Caki2 (cell line): ENCODE measurements at places on chromosomes 6 and 20. TPM values are rescaled to one million over a fixed set of nuclear protein-coding genes. Genes with fewer than 3 reads are reported as not detected.

The TMEM200A gene
- not detected in 2 replicates for total RNA-seq

The TRIM26 gene
- 46.4 and 73.6 TPM in 2 replicates for total RNA-seq

The PSMB8 gene
- 267 and 291 TPM in 2 replicates for total RNA-seq

The LTA gene
- not detected in 2 replicates for total RNA-seq

DNA sequence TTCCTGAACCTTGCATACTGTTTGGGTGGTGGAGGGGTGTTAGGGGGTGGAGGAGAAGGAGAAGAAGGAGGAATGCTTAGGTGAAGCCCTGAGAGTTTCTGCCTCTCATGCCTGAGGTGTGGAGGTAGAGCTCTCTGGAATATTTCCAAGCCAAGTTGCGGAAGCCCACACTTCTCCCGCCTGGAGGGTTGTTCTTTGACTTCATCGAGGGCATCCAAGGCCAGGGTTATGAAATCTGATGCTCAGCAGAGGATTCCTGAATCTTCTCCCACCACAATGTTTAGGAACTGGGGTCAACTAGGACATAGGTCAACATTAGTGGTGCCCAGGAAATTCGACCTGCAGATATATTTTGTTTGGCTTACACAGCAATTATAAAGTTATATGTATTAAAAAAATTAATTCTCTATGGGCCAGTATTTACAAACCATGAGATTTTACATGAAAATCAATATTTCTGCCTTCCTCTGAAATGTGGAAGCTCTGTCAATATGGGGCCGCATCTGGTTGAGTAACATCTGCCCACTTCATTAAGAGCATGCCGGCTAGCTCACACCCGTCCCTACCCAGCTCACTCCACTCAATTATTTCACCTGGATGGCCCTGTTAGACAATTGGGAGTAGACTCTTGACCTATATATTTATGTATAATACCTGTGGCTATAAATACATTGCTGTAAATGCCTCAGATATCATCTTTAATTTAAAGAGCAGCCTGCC, 257.1 kb upstream of the ZFP64 start:
- no peak for DNase-seq

DNA sequence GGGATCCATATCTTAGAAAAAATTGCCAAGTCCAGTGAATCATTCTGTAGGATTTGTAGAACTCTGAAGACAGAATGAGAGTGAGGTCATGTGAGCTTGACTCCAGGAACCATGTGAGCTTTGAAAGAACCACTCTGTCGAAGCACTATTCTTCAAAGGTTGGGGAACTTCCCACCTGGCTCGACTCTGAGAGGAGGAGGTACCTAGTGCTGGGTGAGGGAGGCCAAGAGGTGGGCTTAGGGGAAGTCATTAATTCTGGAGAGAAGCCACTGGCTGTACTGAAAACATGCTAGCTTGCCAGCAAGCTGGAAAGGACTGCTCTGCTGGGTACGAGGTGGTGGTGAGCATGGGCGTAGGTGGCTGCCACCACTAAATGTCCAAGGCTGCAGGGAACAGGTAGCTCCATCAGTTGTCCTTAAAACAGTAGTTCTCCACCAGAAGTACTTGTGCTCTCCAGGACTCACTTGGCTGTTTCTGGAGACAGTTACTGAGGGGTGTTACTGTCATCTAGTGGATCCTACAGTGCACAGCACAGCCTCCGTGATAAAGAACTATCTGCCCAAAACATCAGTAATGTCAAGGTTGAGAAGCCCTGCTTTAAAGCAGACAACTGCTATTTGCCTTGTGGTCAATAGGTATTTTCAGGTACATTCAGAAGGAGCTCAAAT, 34.7 kb upstream of the SYNJ2 start:
- no peak for DNase-seq

- no peak for DNase-seq
Observed at GRCh38 chr6:54878718-54879117, 32.1 kb downstream of the FAM83B start.
